ENCODE measurements at places on chromosomes 3 and 15.

DNA sequence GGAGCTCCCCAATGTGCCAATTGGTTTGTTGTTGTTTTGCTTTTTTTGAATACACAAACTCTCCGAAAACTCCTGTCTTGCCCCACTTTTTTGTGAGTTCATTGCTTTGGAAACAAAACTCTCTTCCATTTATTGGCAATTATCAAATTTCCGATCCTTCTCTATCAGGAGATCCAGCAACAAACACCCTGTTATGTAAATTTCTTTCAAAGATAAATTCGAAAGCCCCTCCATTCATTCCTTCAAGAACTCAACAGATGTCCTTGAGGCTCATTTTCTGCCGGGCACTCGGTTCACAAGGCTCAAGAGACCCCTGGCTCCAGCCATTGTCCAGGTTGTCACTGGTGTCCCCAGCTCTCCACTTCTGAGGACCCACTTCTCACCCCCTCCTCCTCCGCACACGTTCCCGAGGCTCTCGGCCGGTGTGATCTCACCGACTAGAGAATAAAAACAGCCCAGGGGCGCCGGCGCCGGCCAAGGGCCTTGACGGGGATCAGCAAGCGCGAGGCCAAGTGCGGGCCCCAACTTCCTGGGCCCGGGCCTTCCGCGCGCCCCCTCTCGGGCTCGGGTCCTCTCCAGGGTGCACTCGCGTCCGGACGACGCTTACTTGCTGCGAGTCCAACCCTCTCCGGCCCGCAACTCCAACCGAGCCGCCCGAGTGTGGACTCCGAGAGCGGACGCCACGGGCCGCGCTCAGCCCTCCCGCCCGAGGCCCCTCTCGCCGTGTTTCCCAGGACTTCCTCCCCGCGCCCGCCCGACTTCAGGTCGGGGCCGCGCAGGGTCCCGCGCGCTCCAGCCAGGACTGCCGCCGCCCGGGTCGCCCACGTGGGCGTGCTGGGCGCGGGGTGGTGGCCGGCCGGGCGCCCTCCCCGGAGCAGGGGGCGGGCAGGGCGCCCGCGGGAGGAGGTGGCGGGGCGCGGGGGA is 533 bp upstream of the SMAD3 start:
- DNase-seq, result peak; percentile 60

- DNase-seq, result peak; percentile 64
These were observed 78.8 kb upstream of the PRR23C start for GRCh38 chr3:139123377-139124095.

GRCh38 chr3:64318668-64319271 is 93.5 kb upstream of the PRICKLE2 start:
- no peak for DNase-seq

- DNase-seq, result no peak
These were observed 19.1 kb downstream of the TYRO3 start for GRCh38 chr15:41577863-41578735.

GRCh38 chr3:182650568-182651128 is 142.7 kb upstream of the ATP11B start:
- DNase-seq, result no peak

Measured in NCI-H82 (cell line).